ENCODE measurements at places on chromosomes 4 and X. TPM values are rescaled to one million over a fixed set of nuclear protein-coding genes. Genes with fewer than 3 reads are reported as not detected.

- no peak for DNase-seq
Measured at GRCh38 chrX:106862972-106863688, 40.0 kb downstream of the RIPPLY1 start.

- DNase-seq: no peak
Measured at GRCh38 chr4:905485-906338, 26.4 kb downstream of the GAK start.

DNA sequence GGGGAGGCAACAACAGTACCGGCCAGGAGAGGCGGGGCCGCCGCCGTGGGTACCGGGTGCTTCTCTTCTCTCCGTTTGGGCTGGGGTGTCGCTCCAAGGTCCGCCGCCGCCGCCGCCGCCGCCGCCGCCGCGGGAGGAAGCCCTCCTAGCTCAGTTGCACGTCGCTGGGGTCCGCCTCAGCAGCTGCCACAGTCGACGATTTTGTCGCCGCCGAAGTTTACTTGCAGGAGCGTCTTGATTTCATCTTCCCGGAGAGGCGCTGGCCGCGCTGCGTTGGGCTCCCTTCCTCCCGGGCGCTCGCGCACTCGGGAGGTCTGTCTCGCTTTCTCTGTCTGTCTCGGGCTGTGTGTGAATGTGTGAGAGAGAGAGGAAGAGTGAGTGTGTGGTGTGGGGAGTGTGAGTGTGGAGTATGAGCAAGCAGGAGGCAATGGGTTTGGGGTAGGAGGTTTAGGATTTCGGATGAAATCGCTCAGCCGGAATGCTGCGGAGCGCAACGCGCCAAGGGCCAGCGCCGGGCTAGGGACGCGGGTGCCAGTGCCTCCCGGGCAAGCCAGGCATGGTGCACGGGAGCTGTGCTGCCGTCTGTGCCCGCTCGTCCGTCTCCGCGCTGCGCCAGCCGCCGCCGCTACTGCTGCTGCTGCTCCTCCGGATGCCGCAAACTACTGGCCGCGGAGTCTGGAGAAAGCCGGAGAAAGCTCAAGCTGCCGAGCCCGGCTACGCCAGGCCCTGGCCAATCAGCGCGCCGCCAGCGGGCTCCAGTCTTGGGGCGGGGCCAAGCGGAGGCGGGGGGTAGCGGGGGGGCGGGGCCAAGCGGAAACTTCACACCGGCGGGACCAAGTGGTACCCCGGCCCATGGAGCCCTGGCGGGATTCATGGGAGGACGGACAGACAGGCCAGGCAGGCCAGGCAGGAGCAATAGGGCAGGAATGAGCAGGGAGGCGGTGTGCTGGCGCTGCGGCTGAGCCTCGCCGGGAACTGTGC, at the start of gene PCDH19:
Gene PCDH19, minus strand, starts transcription at position 664 of the 981 bp plus-strand sequence. CDS start 1,676 bp downstream, outside the sequence.
- DNase-seq: peak; percentile 27

DNA sequence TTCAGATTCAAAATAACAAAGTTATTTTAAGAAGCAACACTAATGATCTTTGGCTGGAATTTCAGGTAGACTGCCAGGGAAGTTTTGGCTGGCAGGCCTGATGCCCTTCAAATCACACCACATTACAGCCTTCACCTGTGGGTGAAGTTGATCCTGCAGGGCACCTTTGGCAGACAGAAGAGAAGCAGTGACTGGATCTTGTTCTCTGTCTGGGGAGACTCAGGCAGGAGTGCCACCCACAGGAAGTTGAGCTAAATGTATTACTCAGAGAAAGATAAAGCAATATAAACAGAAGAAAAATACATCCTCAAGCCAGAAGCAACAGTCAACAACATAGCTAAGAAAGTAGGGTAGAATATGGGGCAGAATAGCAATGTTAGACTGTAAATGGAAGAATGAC, 12.8 kb upstream of the CFAP299 start:
- DNase-seq: no peak

DNA sequence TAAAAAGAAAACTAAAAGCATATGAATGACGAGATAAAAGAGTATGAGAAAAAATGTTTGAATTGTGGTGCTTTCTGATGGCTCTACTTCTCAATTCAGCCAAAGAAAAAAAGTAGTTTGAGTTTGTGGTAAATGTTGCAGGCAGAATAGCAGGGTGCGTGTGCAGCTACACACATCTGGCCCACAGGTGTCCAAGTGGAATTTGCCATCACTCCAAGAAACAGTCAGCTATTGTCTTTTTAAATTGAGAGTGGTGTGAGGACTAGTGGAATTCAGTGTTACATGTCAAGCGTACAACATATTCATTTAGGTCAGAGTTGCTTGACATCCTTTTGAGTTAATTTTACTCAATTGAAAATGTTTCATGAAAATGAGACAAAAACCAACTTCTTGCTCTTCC, 424.8 kb upstream of the MAD2L1 start:
- no peak for DNase-seq

- no peak for DNase-seq
Measured at GRCh38 chr4:87806520-87806919, 7.2 kb downstream of the IBSP start.

- DNase-seq: no peak
Measured at GRCh38 chr4:6460876-6461275, 11.5 kb downstream of the PPP2R2C start.

GRCh38 chrX:38183596-38183995, 37.1 kb downstream of the SRPX start:
- no peak for DNase-seq

- DNase-seq: no peak
Measured at GRCh38 chr4:99293357-99293756, 2.6 kb upstream of the ADH1A start.

Gene TMPRSS11A
- total RNA-seq: not detected

Gene FAM9C
- total RNA-seq: not detected

Gene MAGEA2
- total RNA-seq: not detected

Gene SPACA5
- not detected for total RNA-seq

Gene CT83
- not detected for total RNA-seq

Gene ZNF41
- total RNA-seq: 8.1 TPM

Data from tibial nerve (tissue), 4 donors.